ENCODE measurements at places on chromosomes 11 and 22. TPM values are rescaled to one million over a fixed set of nuclear protein-coding genes. Genes with fewer than 3 reads are reported as not detected.

Gene ST13
- total RNA-seq, result 262 TPM

- DNase-seq, result no peak
These were observed 5.8 kb downstream of the SLC1A2 start for GRCh38 chr11:35413598-35413997.

DNA sequence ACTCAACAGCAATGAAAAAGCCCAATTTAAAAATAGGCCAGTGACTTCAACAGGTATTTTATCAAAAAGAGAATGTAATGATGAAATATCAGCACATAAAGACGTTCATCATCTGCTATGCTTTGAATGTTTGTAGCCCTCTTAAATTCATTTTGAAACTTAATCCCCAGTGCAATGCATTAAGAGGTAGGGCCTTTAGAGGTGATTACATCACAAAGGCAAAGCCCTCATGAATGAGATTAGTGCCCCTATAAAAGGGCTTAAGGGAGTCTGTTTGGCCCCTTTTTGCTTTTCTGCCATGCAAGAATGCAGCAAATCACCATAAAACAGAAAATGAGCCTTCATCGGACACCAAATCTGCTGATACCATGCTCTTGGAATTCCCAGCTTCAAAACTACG lies 637.0 kb downstream of the DLG2 start:
- DNase-seq, result no peak

Gene FAM180B
- total RNA-seq, result not detected

DNA sequence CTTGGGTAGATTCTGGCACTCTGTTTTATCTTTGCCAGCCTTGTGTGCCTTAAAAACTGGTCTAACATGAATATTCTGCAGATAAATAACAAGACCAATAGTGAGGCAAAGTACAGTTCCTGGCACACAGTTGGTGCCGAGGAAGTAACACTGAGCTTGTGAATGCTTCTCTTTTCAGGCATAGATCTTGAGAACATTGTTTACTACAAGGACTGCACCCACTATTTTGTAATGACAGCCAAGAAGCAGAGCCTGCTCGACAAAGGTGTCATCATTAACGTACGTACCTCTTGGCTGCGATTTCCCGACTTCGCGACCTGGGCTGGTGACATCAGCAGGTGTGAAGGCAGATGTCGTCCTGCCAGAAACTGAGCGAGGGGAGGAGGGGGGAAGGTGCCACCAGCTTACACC lies 105.7 kb downstream of the MICAL2 start:
- no peak for DNase-seq

Gene CWF19L2
- total RNA-seq, result 10.3 TPM

Gene SLC22A8
- total RNA-seq, result not detected

Gene MMP8
- 0.12 TPM for total RNA-seq

GRCh38 chr11:22903782-22904181 lies 43.5 kb upstream of the CCDC179 start:
- DNase-seq, result no peak

Gene OR4D5
- total RNA-seq, result not detected

GRCh38 chr11:36730761-36731160 lies 132.7 kb upstream of the RAG2 start:
- DNase-seq, result no peak

Gene FOSL1
- total RNA-seq, result 12.5 TPM

- DNase-seq, result no peak
These were observed 1.5 kb upstream of the GGT1 start for GRCh38 chr22:24601217-24602104.

DNA sequence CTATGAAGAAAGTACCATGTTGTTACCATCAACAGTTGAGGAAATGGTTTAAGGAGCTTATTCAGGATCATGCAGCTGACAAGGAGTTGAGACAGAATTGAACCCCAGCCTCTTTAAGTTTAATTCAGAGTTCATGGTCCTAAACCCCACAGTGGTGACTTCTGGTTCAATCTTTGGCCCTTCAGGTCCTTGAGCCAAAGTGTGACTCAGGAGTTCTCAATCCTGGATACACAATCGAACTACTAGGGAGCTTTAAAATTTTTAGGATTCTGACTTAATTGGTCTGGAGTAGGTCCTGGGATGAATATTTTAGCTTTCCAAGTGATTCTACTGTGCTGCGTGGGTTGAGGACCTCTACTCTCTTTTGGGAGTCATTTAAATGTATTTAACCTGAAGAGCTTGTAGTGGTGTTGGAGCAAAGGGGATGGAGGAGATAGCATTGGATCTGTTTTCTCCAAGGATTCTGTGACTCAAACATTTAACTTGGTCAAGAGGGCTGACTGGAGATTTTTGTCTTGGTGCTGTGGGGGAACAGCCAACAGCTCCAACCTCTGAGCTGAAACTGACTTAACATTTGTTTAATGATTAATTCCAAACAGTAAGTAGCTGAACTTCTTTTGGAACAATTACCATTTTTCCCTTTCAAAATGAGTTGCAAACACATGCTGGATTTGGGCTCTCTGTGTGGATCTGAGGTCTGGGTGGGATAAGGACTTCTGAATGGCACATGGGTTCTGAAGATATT lies 80.1 kb downstream of the INSC start:
- no peak for DNase-seq

DNA sequence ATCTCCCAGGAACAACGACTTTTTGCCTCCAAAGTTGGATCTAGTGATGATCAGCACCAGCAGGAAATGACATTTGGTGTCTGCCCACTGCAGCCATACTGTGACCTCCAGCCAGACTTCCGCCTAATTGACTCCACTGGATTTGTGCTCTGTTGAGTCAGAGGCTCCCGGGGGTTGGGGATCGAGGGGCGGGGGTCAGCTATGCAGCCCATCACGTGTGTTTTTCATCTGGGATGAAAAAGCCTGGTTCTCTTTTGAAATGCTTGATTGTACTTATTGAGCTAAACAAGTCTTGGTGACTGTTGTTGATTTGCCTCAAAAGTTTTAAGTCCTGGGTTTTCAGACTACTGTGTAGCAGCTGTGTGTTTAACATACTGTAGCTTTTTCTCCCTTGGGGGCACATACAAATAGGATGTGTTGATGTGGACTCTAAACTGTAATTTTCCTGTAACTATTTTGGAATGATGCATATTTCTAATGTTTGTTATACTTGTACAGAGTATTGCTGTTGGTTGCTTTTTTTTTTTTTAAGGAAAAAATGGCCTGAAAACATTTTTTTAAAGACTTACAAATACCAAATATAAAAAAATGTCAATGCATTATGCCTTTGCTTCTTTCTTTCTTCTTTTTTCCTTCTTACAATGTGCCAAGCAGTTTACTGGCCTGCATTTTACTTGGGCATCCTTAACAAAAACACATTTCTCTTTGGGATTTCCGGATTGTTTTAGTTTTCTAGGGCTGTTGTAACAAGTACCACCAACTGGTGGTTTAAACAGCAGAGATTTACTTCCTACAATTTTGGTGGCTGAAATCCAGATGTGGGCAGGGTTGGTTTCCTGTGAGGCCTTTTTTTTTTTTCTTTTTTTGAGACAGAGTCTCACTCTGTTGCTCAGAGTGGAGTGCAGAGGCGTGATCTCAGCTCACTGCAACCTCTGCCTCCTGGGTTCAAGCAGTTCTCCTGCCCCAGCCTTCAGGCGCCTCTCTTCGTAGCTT lies 46.1 kb upstream of the OR4B1 start:
- DNase-seq, result no peak

- no peak for DNase-seq
These were observed 35.4 kb upstream of the TREH start for GRCh38 chr11:118714816-118715215.

- no peak for DNase-seq
These were observed 50.8 kb upstream of the CCDC90B start for GRCh38 chr11:83336993-83337392.

- no peak for DNase-seq
These were observed 10.7 kb downstream of the MS4A15 start for GRCh38 chr11:60767388-60767811.

- no peak for DNase-seq
These were observed 79.5 kb downstream of the BARX2 start for GRCh38 chr11:129455101-129455500.

Gene NEFH
- 0.30 TPM for total RNA-seq

GRCh38 chr11:75536786-75537641 lies 11.3 kb upstream of the GDPD5 start:
- no peak for DNase-seq

Gene RPUSD4
- 86.7 TPM for total RNA-seq

DNA sequence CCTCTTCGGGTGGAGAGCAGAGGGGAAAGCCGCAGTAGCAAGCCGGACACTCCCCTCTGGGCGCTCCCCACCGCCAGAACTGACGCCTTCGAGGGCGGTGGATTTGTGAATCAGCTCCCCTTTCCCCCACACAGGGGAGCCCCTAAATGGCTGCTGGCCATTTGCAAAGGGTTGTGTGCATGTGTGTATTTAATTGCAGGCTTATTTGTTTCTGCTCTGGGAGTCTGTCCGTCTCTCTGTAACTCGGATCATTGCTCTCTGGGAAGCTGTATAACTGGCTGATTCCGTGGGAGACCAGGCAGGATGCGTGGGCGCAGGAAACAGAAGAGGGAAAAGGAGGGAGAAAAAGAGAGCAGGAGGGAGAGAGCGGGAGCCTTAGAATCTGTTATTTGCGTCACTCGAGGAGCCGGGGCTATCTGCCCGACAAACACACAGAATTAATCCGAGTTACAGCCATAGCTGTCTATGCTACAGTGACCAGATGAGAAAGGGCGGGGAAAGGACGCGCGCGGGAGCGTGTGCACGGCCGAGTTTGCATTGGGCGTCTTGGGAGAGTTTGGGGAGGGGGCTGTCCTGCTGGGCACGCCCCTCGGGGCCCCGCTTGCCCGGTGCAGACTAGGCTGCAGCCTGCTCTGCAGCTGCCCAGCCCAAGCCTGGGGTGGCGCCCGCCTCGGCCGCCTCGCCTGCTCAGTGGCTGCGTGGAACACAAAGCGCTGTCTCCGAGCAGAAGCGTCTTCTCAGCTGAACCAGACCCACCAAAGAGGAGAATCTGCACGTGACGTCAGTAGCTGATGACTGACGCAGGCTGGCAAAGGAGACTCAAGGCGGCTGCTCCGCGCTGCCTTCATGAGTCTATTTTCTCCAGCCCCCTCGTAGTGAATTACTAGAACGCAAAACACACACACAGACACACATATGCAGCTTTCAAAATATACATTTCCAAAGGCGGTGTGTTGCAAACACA lies 105.3 kb upstream of the HSD17B12 start:
- no peak for DNase-seq

Gene SSH3
- total RNA-seq, result 5.8 TPM

All from psoas muscle (tissue), 8 donors.